ENCODE measurements at places on chromosomes 12 and 14.

GRCh38 chr14:75155169-75155568 lies 21.2 kb downstream of the TMED10 start:
- DNase-seq = no peak

DNA sequence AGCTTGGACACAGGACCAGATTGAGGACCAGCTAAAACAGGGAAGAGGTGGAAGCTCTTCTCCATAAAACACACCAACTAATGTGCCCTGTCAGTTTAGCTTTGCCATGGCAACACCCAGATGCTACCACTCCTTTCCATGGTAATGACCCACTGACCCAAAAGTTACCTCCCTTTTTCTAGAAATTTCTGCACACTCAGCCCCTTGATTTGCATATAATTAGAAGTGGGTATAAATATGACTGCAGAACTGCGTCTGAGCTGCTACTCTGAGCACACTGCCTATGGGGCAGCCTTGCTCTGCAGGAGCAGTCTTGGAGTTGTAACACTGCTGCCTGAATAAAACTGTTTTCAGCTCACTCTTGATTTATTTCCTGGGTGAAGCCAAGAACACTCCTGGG lies 3.2 kb upstream of the TDG start:
- no peak for DNase-seq

GRCh38 chr14:49659526-49660455 lies 24.7 kb upstream of the DNAAF2 start:
- no peak for DNase-seq

DNA sequence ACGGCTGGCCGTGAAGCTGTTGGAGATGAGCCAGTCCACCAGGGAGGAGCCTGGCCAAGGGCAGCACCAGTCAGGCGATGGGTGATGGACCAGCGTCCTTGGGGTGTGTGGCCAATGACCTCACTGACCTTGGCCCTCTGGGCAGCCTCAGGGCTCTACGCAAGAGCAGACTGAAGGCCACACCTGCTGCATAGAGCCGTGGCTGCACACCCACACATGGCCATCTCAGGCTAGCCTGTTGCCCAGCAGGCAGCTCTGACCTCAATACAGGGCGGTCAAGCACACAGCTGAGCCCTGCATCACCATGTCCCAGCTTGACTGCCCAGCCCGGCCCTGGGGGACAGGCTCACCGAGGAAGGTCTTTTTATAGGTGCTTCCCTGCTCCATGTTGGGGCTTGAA lies 19.2 kb downstream of the PLEK2 start:
- no peak for DNase-seq

- no peak for DNase-seq
Measured at GRCh38 chr12:91887957-91888356, 257.7 kb downstream of the BTG1 start.
